ENCODE measurements at places on chromosomes 5 and 9.
A peak's percentile ranks its signal among the peaks of the same experiment; 100 is the strongest.

DNA sequence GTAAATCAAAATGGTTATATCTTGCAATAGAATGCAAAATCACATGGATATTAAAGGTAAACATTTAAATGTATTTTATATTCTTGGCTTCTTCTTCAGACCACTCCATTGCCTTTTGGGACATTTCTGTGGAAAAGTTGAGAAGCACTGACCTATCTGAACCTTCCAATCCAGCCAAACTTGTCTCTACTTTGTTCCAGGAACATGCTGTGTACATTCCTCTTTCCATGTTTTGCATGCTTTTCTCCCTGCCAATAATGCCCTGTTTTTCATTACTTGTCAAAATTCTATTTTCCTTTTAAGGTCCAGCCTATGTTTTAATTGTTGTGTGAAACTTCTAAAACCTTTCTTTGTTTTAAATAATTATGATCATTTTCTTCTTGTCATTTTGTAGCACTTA, 28.3 kb downstream of the JAK2 start:
- H3K27ac ChIP-seq, result no peak overlapping the region
- no peak for ATAC-seq
- no peaks in the 10 kb centered on the region for H3K27me3 ChIP-seq
- H3K4me3 ChIP-seq, result no peak overlapping the region
- peaks cover 34% of the 10 kb centered on the region for H3K4me1 ChIP-seq

- H3K27ac ChIP-seq, result peak within 1 kb of the TSS; percentile 88
- peak; percentile 94 for ATAC-seq
- no peaks in the 10 kb centered on the region for H3K36me3 ChIP-seq
- peaks cover 41% of the 10 kb centered on the region for H3K4me1 ChIP-seq
- no peaks in the 10 kb centered on the region for H3K27me3 ChIP-seq
Observed at GRCh38 chr9:112750016-112750763, at the start of gene SNX30. SNX30 (plus strand) TSS chr9:112750760; CDS start chr9:112751002, 242 bp downstream.

GRCh38 chr9:108756746-108757490, 98.9 kb downstream of the ACTL7B start:
- no peak overlapping the region for H3K4me3 ChIP-seq
- no peak for ATAC-seq
- peaks cover 20% of the 10 kb centered on the region for H3K27me3 ChIP-seq
- H3K36me3 ChIP-seq, result no peaks in the 10 kb centered on the region
- H3K4me1 ChIP-seq, result no peaks in the 10 kb centered on the region

GRCh38 chr5:148259288-148259687, 9.3 kb upstream of the SPINK13 start:
- no peaks in the 10 kb centered on the region for H3K36me3 ChIP-seq
- no peak for ATAC-seq
- H3K27ac ChIP-seq, result no peak overlapping the region
- no peaks in the 10 kb centered on the region for H3K27me3 ChIP-seq
- no peak overlapping the region for H3K4me3 ChIP-seq

DNA sequence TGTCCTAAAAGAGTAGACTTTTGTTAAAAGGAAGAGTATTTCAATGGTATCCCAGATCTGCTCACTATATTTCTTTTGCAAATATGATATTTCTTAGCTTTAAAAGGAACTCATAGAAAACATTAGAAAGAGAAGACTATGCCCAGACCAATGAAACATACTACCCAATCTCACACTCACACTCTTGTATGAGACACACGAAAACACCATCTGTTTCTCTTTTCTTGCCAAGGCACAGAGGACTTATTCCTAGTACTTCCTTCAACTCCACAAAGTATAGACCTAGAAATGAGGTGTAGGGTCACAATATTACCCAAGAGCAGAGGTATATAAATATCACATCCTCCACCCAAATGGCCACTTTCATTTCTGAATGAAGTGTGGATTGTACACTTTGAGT, 292.4 kb upstream of the ACO1 start:
- no peaks in the 10 kb centered on the region for H3K36me3 ChIP-seq
- H3K27ac ChIP-seq, result no peak overlapping the region
- H3K4me1 ChIP-seq, result no peaks in the 10 kb centered on the region
- no peak overlapping the region for H3K4me3 ChIP-seq
- H3K27me3 ChIP-seq, result no peaks in the 10 kb centered on the region

Data from stimulated activated memory B cell treated with anti-CD40 and anti-IgM and Interleukin-4, amounts not matched to agents 10 μg/mL and 1 μg/mL and 100 μg/mL, for 72 hours (primary cell).